ENCODE measurements at places on chromosomes 4 and X. TPM values are rescaled to one million over a fixed set of nuclear protein-coding genes. Genes with fewer than 3 reads are reported as not detected.

GRCh38 chrX:113802837-113803236, 781.0 kb upstream of the HTR2C start:
- DNase-seq = no peak

DNA sequence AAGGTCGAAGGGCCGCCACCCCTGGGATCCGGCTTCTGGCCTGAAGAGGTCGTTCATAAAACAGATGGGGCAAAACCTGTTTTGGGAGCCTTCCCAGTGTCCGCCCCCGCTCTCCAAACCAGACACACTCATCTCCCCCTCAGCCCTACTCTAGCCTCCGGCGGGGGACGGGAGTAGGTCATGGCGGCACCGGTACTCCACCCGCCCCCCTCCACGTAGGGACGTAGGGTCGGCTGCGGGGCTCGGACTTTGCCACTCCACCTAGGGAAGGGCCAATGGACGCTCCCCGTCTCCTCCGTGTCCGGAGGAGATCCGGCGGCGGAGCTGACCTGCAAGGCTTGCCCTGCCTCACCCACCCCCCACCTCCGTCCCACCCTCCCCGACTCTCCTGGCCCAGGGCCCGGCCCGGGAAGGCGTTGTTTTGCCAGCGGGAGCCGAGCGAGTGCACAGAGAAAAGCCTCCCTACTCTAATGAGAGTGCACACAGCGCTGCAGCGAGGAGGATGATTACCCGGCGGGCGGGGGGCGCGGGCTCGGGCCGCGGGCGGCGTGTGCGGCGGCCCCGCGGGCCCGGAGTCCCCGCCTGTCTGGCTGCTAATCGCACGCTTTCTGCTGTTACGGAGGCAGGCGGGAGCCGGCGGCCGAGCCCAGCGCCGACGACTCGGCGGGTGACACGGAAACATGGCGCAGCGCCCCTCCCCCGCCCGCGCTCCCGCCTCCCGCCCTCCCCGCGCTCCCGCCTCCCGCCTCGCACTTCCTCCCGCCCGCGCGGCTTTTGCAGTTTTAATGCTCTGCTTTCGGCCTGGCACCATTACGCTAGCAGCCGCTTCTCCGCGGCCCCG, 8.3 kb upstream of the BCOR start:
- peak; percentile 81 for DNase-seq

DNA sequence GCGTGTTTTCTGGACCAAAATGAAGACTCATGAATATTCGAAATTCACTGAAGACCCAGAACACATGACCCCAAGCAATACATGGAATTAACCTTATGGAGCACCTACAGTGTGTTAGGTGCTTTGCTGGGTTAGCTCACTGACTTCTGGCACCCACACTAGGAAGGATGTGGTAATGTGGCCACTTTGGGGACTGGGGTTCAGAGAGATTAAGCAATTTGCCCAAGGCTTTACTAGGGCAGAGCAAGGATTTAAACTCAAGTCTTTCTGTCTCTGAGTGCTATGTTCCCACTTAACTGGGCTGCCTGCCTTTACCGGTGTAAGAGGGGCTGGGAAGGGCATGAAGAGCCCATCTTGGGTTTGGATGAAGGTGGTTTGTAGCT, 162.0 kb upstream of the ATP6AP2 start:
- DNase-seq = peak; percentile 30

DNA sequence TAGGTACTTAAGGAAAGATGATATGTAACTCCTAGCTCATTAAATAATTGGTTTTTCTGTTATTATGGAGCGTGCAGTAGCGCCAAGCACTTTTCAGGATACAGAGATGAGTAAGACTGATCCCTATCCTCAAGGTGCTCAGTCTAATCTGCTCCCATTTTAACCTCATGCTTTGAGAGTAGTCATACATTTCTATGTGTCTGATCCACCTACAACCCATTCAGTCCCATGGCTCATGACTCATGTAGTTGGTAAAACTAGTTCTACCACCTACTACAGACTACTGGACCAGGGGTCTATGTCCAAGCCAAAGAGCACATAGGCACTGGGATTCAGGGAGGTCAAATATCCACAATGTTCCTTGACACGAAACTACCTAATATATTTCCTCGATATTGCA, 60.8 kb downstream of the TMEM154 start:
- no peak for DNase-seq

DNA sequence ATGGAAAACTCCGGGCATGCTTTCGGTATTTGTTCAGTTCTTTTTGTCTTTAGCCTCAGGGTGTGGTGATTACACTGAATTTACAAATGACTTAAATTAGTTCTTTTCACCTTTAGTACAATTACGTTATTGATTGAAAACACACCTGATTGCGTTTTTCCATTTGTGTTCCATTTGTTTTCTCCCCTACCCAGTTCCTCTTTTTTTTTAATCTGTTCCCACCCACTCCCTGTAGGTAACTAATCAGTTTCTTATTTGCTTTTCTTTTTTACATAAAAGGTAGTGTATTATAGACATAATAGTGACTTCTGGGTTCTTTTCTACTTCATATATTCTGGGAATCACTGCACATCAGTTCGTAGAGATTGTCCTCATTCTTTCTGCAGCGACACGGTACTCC, 53.4 kb downstream of the TNIP2 start:
- no peak for DNase-seq

Gene JAKMIP1
- total RNA-seq = 18.1 TPM

Gene RASGEF1B
- total RNA-seq = 4.4 TPM

Gene TLR2
- total RNA-seq = 1.3 TPM

Gene ZDHHC15
- 0.22 TPM for total RNA-seq

Gene MAGEA11
- total RNA-seq = not detected

Data from activated CD4-positive, alpha-beta memory T cell treated with anti-CD3 and anti-CD28 coated beads for 36 hours (primary cell).